ENCODE measurements at places on chromosomes 7 and 10.

GRCh38 chr7:3021825-3022224 is 21.8 kb downstream of the CARD11 start:
- no peak for DNase-seq

DNA sequence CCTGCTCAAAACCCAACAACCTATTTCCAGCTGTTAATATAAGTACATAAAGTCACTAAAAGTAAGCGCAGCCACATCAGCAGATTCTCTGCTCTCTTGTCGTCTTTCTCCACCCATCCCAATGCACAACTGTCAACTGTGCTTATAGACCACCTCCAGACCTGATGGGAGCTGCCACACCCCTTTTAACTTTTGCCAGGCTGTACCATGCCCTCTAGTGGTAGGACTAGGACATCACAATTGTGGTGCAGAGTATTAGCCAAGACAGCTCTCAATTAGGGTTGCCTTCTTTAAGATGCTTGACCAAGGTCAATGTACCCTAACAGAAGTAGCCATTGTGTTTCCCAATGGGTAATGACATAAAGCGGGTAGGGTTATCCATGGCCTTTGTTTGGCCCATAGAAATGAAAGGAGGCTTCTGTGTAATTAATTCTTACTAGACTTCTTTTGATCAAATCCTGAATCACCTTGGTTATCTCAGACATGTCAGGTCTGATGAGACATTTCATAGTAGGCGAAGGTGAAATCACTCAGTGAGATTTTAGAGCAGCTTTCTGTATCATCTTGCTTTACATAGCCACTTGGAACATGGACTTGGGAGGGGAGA is 68.1 kb downstream of the SCRN1 start:
- DNase-seq = peak; percentile 70

GRCh38 chr10:1328981-1329614 is 272.9 kb downstream of the WDR37 start:
- DNase-seq = no peak

DNA sequence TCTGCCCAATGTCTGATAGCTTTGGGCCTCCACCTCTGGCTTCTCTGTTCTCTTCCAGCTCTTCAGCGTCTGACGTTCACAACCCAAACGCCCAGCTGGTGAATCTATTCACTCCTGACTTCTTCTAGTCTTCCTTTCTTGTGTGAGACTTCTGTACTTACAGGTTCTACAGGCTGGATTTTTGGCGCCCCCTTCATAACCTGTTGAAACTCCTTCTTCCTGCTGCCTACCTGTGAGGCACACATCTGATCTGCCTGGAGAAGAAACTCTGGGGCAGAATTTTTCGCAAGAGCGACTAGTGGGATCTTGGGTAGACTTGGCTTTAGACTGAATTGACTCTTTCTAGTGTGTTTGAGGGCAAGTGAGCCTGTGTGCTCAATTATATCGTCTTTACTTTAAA is 249.3 kb downstream of the REEP3 start:
- no peak for DNase-seq

- DNase-seq = no peak
These were observed 27.7 kb upstream of the PRKCQ start for GRCh38 chr10:6607778-6608177.

GRCh38 chr7:105647591-105647990 is 66.3 kb upstream of the EFCAB10 start:
- peak; percentile 15 for DNase-seq

DNA sequence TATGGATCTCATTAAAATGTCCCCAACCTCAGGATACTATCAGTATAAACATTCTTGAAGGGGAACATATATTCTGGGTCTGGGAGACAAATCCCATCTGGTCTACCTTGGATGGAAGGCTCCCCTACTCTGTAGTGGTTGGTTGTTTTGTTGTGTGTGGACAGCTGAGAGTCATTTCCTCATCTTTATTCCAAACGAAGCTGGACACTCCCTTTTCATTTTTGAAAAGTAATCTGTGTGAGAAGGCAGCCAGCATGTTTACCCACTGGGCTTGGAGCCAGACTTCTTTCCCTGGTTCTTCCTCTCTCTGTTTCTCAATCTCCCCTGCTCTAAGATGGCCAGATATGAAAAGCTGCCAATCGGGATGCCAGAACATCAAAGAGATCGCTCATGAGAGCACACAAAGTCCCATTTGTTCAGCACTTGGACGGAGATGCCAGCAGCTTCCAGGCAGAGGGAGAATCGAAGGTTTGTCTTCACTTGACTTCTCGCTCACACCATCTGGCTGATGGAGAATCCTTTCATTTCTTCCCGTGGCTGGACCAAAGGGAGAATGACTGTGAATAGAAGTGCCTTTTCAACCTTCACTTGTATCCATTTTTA is 108.1 kb upstream of the AGR3 start:
- DNase-seq = peak; percentile 90

- no peak for DNase-seq
These were observed 18.5 kb downstream of the EPC1 start for GRCh38 chr10:32328499-32328898.

- no peak for DNase-seq
These were observed 20.8 kb downstream of the TSPAN14 start for GRCh38 chr10:80474941-80475340.

DNA sequence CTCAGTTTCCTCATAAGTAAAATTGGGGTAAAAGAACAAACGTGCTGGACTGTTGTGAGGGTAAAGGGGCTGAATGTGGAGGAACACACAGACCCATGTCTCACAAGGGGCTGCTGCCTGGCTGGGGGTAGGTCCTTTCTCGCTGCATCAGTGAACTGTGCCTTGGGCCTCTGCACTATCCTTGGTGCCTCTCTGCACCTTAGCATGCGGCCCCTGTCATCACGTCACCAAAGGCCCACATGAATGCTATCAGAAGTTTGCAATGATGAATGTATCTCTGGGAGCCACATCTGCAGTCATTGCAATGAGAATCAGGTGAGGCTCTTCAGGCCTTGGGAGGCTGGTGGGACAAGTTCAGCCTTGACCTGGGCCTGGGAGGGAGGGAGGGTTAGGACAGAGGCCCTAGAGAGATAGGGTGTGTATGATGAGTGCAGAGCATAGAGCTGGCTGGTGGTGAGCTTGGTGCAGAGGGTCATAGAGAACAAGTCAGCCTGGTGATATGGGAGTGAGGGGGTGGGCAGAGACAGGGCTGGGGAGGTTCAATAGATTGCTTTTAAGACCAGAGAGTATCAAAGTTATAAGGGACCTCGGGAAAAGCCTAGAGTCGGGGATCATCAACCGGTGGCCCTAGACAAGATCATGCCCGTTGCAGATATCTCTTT is 308.4 kb downstream of the RPS24 start:
- no peak for DNase-seq

DNA sequence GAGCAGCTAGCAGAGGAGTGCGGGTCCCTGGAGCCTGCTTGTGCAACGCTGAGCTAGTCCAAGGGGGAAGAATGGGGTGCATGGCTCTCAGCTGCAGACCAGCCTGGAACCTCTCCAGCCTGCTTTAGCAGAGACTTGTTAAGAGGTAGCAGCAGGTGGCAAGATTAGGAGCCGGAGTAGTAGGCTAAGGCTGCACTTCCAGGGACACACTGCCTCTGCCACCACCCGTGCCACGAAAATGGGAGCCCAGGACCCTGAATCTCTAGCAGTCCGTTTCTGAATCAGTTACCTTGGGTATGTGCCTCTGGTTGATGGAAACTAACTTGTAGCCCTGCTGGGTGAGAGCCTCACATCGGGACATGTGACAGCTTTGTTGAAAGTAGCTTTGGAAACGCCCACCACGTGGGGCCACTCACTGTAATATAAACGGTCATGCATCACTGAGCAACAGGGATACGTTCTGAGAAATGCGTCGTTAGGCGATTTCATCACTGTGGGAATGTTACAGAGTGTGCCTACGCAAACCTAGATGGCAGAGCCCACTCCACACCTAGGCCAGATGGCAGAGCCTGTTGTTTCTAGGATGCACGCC is 25.9 kb downstream of the HTRA1 start:
- peak; percentile 13 for DNase-seq

DNA sequence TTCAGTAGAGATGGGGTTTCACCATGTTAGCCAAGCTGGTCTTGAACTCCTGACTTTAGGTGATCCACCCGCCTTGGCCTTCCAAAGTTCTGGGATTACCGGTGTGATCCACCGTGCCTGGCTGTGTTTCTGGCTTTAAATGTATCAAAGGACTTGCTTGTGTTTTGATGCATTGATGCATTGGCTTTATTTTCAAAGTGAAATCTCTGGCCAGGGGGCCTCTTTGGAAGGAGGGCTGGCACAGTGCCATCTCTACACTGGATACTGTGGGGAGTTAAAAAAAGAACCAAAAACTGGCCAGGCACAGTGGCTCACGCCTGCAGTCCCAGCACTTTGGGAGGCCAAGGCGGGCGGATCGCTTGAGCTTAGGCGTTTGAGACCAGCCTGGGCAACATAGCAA is 16.0 kb downstream of the MNX1 start:
- no peak for DNase-seq

DNA sequence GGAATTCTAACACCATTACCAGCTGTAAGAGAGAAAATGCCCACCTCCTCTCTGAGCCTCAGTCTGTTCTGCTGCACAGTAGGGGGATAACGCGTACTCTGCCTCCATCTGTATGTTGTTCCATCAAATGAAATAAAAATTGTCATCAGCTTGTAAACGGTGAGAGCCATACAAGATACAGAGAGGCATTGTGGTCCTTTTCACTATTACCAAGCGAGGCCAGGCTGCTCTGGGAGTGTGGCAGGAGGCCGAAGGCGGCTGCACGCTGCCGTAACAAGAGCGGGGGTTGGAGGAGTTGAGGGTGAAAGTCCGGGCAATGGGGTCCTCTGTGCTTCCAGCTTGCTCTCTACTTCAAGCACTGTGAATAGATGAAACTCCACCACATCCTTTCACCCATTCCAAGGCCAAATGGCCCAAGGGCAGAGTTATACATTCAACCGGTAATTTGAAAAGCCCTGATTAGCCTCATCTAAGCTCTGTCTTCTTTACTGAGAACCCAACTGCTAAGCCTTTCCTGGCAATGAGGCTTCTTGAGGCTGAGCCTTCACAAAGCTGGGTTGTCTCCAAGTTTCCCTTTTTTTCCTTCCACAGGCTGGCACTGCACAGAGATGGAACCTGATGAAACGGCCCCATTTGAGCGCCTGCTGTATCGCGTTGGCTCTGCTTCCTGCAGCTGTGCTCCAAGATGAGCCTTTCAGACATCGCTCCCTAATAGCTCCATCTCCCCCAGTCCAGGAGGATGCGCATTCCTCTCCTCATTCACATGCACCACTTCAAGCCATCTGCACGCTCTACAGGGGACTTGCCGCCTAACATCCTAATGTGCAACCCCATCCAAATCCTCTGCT is 47.2 kb downstream of the PYROXD2 start:
- DNase-seq = no peak

GRCh38 chr10:69684981-69685353 is 54.9 kb downstream of the FAM241B start:
- no peak for DNase-seq

DNA sequence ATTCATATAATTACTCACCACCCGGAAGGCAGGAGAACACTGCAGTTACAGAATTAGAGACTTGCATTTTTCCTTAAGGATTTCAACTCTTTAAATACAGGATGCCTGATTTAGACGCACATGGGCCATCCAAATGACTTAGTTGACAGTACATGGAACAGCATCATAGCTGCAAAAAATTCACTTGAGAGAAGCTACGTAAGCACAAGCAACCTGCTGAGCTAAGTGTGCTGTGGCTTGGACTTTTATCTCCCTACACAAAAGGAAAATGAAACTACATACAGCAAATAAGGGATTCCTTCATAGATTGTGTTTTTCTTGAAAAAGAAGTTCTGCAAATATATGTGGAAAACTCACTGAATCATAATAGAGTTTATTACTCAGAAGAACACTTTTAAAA is 152.6 kb downstream of the POU6F2 start:
- DNase-seq = peak; percentile 31

DNA sequence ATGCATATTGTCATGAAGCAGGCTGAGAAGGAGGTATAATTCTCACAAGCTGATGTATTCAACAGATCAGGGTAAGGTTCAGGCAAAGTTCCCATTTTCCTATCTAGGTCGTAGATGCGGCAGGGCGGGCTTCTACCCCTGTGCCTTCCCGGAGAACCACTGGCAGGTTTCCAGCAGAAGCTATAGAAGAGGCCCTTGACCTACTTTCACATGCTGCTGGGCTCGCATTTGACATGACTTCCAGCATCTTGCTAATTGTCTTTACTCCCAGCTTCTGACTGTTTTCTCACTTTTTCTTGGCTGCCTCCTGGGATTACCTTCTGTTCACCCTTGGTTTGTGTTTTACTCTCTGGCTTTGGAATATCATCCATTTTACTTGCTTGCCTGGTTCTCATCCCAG is 32.6 kb upstream of the ORC5 start:
- no peak for DNase-seq

DNA sequence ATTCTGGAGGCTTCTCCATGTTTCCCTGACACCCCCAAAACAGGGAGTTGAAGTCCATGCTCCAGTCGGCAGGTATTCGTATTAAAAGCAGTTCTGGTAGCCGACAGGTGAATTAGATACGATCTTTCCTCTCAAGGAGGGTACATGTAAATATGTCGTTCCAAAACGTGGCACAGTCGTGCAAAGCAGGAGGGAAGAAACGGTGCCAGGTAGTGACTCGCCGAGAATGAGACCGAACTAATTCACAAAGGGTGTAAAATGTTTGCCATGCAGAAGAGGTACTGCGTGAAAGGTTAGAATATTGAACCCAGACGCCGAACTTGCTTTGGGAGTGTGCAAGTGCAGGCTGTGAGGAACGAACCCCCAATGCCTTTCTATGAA is 483 bp downstream of the EDRF1 start:
- DNase-seq = no peak

- no peak for DNase-seq
These were observed 821.0 kb upstream of the IGFBP3 start for GRCh38 chr7:46741938-46742540.

DNA sequence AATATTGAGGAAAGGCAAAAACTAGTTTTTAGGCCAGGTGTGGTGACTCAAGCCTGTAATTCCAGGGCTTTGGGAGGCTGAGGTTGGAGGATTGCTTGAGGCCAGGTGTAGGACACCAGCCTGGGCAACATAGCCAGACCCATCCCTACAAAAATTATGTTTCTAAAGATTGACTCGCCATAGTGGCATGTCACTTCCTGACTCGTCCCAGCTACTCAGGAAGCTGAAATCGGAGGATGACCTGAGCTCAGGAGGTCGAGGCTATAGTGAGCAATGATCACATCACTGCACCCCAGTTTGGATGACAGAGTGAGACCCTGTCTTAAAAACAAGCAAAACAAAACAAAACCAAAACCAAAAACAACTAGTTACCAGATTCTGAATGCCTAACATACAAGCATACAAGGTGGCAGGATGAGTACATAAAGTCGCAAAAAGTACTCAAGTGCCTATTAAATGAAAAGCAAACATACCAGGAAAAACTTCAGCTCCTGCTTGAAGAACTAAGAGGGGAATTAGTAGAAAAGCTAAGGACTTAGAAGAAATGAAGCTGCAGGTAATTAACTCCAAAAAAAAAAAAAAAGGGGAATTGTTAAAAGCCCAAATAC is 14.1 kb downstream of the ZNF398 start:
- no peak for DNase-seq
